Esophagus squamous epithelium (tissue), 5 donors: ENCODE measurements at places on chromosomes 7 and 10.

- DNase-seq, result no peak
Observed at GRCh38 chr10:80894311-80894791, 356.6 kb downstream of the SH2D4B start.

DNA sequence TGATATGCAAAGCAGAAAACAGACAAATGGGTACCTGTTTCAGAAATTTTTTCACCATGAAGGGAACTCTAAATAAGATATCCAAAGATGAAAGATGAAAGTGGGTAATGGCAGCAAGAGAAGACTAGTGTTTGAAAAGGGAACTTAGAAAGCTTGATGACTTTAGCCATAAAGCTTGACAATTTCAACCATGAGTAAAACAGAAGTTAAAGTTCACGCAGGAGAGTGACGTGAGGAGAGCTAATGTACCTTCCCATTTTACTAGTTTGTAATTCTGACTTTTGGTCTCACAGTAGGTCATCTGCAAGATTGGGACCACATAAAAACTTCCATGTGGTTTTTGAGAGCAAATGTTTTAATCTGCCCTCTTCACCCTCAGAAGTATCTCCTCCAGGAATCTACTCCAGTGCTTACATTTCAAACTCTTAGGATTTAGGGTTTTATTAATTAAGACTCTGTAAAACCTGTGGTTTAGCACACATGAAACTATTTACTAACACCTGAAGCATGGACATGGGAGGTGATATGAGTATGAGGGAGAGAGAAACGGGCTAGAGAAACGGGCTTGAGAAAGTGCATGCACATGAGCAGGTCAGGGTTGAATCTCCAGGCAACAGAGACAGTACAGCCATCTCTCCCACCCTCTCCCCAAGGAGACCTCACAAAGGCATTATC, 24.4 kb upstream of the GIMAP2 start:
- DNase-seq, result no peak

DNA sequence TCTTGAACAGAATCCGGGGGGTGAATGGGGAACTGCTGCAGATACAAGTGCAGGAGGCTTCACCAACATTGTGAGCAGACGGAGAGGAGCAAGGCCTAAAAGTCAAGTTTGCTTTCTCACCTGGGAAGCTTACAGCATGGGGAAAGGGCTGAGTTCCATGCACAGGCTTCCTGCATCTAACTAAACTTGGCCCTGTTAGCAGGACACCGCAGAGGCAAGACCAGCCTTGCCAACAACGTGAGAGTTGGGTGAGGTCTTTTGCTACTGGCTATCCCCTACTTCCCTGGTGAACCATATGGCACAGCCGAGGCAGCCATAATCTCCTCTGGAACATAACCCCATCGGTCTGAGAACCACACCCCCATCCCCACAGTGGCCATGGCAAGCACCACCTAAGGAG, 14.2 kb upstream of the ADAM22 start:
- DNase-seq, result no peak

DNA sequence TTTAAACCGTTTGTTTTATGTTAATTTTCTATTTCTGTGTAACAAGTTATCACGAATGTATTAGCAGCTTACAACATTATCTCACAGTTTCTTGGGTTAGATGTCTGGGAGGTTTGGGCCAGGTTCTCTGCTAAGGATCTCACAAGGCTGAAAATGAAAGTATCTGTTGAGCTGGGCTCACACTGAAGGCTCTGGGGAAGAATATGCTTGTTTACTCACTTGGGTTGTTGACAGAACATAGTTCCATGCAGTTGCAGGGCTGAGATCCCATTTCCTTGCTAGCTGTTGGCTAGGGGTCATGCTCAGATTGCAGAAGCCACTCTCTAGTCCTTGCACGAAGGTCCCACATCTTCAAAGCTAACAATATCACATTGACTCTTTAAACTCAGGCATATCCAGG, 266.6 kb upstream of the GNAI1 start:
- DNase-seq, result no peak

GRCh38 chr7:135194494-135195095, 16.7 kb downstream of the WDR91 start:
- DNase-seq, result no peak

DNA sequence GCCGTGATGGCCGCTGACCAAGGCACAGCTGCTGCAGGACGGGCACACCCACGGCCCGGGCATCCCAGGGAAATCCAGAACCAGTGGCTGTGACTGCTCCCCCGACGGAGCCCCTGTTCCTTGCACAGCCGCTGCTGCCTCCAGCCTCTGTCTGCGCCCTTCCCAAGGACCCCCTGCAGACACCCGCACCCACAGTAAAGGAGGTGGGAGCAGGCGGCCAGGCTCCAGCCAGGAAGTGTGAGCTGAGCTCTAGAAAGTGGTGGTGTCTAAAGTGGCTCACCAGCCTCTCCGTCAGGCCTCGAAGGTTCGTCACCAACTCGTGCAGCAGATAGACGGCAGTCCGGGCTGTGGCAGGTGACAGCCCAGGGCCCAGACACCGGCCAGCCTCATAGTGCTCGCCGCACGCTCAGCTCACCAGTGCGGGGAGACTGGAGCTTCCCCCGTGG, 306.7 kb downstream of the DNAJB6 start:
- DNase-seq, result no peak

- no peak for DNase-seq
Observed at GRCh38 chr10:78408671-78409472, 375.2 kb downstream of the RPS24 start.

DNA sequence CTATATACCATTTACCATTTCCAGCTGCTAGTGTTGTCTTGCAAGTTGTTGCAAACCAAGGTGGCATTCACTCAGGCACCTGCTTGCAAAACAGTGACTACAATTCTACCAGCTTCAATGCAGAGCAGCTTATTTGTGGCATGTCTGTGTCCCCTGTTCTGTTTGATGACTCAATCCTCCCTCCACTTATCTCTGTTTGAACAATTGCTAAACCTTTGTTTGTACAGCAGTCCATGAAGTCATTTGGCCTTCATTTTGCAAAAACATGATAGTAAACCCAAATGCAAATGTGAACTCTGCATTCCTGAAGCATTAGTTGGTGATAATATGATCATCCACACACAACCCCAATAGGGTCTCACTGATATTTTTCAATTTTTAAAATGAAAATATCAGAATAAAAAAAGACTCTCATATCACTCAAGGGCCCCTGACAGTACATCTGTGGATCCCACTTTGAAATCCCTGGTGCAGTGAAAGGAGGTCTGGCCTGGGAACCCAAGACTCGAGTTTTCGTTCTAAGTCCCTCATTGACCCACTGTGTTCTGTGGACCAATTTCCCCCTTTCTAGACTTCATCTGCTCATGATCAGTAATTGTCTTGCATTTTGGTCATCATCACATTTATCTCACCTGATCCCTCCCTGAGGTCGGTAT, 425.4 kb downstream of the RPS24 start:
- DNase-seq, result no peak

DNA sequence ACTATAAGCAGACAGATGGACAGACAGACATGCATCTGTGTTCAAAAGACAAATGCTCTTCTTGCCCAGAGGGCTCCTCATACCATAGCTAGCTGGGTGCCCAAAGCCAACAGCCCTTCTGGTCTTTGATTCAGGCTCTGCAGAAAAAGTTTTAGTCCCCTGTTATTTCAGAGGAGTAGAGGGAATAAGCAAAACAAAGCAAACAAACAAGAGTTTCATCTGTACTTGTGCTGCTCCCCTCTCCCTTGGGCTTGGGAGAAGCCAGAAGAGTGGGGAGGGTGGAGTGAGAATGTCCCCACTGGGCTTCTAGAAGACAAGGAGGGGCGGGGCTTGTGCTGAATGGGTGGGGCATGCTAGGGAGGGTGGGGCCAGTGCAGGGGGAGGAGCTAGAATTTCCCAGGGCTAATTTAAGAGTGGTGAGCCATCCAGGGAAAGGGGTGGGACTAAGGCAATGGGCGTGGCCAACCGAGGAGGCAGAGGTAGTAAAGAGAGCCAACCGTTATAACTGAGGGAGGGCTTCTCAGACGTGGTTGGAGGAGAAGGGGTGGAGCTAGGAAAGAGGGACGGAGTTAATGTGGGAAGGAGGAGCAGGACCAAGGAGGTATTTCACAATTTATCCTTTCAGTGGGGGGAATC, 101.2 kb upstream of the MGMT start:
- no peak for DNase-seq

DNA sequence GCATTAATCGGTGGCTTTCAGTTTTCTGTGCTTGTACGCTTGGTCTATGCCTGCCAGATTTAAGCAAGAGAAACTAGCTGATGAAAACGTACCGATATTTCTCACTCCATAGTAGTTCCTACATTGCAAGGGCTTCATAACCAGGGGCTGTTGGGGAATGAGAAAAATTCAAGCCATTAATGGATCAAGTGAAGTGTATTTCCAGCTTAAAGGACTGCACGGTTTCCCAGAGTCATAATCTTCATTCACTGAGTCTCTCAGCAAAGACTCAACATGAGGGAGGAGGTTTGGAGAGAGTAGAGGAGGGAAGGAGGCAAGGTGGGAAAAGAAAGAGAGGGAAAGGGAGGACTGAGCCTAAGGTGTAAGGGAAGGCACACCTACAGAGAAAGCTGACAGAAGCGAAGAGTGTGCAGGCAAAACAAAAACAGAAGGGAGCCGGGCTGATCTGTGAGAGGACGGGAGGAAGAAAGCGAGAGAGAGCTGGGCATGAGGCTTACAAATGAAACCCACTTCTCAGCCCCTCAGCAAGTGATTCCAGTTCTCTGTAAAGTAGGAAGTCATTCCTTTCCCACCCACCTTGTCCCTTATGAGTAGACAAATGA, 625 bp downstream of the GIMAP2 start:
- no peak for DNase-seq

GRCh38 chr10:97596101-97597082, 6.9 kb downstream of the C10orf62 start:
- DNase-seq, result no peak

DNA sequence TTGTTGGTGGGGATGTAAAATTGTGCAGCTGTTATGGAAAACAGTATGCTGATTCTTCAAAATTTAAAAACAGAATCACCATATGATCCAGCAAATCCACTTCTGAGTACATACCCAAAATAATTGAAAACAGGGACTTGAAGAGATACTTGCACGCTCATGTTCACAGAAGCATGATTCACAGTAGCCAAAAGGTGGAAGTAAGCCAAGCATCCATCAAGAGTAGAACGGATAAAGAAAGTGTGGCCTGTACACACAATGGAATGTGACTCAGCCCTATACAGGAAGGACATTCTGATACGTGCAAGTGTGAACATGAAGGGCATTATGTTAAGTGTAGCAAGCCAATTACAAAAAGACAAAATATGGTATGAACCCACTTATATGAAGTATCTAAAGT, 696.7 kb upstream of the CELF2 start:
- DNase-seq, result no peak

GRCh38 chr7:29588900-29589696, 25.5 kb downstream of the PRR15 start:
- DNase-seq, result no peak

DNA sequence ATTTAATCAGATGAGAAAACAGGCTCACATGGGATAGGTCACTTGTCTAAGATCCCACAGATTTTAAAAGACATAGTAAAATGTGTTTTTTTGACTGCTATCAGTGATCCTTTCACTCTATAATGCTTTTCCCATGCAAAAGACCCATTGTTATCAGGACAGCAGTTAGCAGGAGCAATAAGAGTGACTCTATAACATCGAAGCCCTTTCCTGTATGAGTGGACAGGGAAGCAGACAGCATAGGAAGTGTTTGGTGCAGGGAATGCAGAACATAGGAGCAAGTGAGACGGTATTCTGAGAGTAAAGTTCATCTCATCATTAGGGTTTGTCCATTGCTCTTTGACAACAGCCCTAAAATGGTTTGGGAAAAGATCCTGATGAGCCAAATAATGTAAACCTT, 68.5 kb downstream of the SLC25A13 start:
- DNase-seq, result no peak

DNA sequence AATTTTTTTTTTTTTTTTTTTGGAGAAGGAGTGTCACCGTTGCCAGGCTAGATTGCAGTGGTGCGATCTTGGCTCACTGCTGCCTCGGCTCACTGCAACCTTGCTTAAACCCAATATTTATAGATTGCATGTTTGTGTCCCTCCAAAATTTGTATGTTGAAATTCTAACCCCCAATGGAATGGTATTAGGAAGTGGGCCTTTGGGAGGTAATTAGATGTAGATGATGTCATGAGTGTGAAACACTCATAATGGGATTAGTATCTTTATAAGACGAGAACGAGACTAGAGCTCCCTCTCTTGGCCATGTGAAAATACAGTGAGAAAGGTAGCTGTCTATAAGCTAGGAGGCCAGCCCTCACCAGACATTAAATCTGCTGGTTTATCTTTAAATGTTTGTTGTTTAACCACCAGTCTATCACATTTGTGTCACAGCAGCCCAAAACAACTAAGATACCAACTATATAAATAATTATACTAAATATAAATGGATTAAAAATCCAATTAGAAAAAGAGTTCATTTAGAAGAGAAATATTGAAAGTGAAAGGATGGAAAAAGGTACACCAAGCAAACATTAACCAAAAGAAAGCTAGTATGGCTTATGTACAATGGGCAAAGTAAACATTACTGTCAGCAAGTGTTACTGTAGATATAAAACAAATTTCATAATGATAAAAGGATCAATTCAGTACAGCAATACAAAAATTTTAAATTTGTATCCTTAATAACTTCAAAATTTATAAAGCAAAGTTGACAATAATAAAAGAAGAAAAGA, 9.3 kb downstream of the TCAF1 start:
- no peak for DNase-seq

- no peak for DNase-seq
Observed at GRCh38 chr7:38020121-38020785, 99.8 kb downstream of the EPDR1 start.

DNA sequence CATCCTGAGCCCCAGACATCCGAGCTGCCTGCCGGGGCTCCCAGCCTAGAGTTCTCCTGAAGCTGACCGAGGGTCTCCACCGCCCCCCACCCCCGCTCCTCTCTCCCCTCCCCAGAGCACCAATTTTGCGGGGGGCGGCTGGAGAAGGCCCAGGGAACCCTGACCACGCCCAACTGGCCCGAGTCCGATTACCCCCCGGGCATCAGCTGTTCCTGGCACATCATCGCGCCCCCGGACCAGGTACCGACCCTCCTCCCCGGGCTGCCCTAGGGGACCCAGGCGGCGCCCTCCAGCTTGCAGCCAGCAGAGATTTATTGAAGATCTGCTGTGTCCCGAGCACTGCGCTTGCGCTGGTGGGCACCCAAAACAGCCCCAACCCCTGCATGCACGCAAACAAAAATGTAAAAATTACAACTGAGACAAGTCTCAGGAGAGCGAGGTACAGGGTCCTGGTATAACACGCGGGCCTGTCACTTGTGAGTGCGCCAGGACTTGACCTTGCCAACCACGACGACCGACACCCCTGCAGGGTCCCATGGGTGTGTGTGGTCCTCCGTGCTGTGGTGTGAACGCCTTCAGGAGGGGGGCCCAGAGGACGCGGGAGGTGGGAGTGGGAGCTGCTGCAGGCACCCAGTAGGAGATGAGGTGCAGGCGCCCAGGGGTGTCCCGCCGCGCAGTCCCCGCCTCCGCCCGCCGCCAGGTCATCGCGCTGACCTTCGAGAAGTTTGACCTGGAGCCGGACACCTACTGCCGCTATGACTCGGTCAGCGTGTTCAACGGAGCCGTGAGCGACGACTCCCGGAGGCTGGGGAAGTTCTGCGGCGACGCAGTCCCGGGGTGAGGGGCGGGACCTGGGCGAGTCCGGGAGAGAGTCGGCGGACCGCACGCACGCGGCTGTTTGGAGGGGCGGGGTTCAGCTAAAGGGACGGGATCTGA, 3.1 kb downstream of the PCOLCE start:
- no peak for DNase-seq

GRCh38 chr10:126268013-126268920, 120.0 kb downstream of the ADAM12 start:
- no peak for DNase-seq
